Activated T-cell treated with anti-CD3 and anti-CD28 coated beads, Interleukin-2, amount 50 U/mL, for 72 hours (primary cell): ENCODE measurements at places on chromosomes 2 and 18. TPM values are rescaled to one million over a fixed set of nuclear protein-coding genes. Genes with fewer than 3 reads are reported as not detected.

- H3K4me3 ChIP-seq: no peak overlapping the region
- H3K36me3 ChIP-seq: no peaks in the 10 kb centered on the region
- peaks cover 40% of the 10 kb centered on the region for H3K27me3 ChIP-seq
- H3K27ac ChIP-seq: peak overlapping the region; percentile 25
These were observed 79.7 kb upstream of the TAF1B start for GRCh38 chr2:9763356-9764152.

DNA sequence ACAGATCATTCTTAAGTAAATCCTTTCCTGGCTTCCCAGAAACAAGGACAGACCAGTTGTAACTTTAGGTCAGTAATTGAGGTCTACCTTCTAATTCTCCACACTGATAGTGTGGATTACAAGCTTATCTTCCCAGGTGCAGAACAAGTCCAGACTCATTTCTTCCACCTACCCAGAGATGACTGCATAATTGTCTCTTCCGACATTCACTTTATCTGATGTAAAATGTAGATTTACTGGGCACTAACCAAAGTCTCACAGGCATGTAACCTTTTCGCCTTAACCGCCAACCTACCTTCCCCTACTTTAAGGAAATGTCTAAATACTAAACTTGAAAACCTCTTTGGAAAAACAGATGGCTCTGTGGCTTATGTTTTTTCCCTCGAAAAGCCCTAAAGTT lies 96.2 kb downstream of the NCK2 start:
- DNase-seq: no peak
- peak overlapping the region; percentile 48 for H3K27ac ChIP-seq
- H3K4me3 ChIP-seq: peak overlapping the region; percentile 39
- no peaks in the 10 kb centered on the region for H3K27me3 ChIP-seq

DNA sequence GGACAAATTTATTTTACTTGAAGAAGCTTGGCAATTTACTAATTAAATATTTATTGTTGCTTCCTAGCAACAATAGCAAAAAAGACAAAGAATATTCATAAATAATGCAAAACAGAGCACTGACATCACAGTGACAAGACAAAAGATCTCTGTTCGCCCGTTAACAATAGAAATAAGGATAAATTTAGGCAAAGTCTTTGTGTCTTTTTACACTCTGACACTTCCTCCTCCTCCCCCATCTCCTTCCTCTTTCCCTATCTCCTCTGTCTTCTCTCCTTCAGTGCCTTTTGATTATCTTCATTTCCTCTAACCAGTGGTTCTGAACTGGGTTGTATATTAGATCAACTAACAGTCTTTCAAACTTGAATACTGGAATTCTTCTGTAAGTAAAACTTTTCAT lies 808.4 kb downstream of the ERBB4 start:
- no peaks in the 10 kb centered on the region for H3K36me3 ChIP-seq
- H3K27me3 ChIP-seq: no peaks in the 10 kb centered on the region
- H3K27ac ChIP-seq: no peak overlapping the region

DNA sequence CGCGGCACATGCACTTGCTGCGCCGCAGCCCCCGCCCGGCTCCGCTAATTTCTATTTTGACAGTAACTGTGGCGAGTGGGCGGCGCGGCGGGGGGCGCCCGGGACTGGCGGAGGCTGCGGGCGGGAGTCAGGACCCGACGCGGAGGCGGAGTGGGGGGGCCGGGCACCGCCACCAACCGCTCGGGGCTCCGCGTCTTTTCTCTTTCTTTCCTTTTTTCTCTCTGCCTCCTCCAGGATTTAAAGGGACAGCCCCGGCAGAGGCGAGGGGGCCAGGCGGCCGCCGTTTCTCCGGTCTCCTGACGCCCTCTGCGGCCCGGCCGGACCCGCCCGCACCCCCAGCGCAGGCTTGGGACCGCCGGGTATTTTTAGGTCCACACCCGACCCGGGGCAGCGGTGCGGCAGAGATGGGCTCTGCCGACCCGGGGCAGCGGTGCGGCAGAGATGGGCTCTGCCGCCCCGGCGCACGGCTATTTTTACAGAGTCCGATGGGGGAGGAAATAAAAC lies 460 bp upstream of the ZBTB7C start:
- H3K4me1 ChIP-seq: peaks cover 7% of the 10 kb centered on the region
- peaks cover 76% of the 10 kb centered on the region for H3K27me3 ChIP-seq
- H3K36me3 ChIP-seq: no peaks in the 10 kb centered on the region
- no peak overlapping the region for H3K27ac ChIP-seq
- DNase-seq: peak; percentile 18
- peak overlapping the region; percentile 74 for H3K4me3 ChIP-seq

GRCh38 chr2:170533156-170533555 lies 182.0 kb upstream of the SP5 start:
- no peak overlapping the region for H3K4me3 ChIP-seq
- no peaks in the 10 kb centered on the region for H3K4me1 ChIP-seq
- no peak for DNase-seq
- no peaks in the 10 kb centered on the region for H3K36me3 ChIP-seq
- peaks cover 23% of the 10 kb centered on the region for H3K27me3 ChIP-seq

DNA sequence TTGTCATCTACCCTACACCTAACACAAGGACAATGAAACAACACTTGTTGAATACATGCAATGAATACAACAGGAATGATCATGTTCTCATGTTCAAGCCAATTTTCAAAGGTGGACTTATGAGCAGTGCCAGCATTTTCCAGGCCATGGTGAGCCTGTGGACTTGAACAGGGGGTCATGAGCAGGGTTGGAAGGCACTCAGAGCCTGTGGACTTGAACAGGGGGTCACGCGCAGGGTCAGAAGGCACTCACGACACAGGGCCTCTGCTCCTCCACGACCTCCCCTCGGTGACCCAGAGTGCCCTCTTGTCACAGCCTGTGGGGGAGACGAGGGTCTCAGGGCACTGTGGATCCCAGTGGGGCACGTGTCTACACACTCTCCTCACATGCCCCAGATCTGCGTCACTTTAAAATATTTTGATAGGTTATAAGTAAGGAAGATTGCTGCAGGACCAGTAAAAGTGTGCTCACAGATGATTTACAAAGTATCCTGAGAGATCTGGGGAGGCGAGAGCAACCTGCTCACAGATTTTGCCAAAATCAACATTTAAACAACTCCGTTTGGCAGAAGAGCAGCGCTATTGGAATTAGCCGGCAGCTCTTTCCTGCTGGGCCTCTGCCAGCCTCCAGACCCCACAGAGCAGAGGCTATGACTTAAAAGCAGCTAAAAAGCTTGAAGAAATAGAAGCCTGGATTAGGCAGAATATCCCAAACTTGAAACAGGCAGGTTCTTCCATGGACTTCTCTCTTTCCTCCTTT lies 121.9 kb downstream of the TMEM18 start:
- H3K27ac ChIP-seq: no peak overlapping the region
- H3K4me3 ChIP-seq: no peak overlapping the region
- no peaks in the 10 kb centered on the region for H3K4me1 ChIP-seq
- H3K36me3 ChIP-seq: no peaks in the 10 kb centered on the region

- H3K4me3 ChIP-seq: no peak overlapping the region
- DNase-seq: peak; percentile 8
- H3K4me1 ChIP-seq: peaks cover 6% of the 10 kb centered on the region
- no peaks in the 10 kb centered on the region for H3K27me3 ChIP-seq
- peak overlapping the region; percentile 77 for H3K27ac ChIP-seq
- H3K36me3 ChIP-seq: peaks cover 2% of the 10 kb centered on the region
These were observed 85.5 kb upstream of the PGAP1 start for GRCh38 chr2:197011801-197012641.

DNA sequence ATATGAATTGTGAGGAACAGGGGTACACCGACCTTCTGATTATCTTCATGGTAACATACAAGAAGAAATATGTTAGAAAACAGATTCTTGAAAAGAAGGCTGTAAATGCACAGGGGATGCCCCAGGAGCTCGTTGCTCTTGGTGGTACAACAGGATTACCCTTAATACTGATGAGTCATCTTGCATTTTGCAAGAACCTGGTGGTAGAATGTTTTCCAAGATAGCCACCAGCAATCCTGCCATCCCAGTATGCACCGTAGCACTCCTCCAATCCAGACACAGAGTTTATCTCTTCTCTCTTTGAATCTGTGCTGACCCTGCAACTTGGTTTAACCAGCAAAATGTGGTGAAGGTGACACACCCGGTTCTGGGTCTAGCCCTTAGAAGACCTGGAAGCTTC lies 238.3 kb downstream of the EN1 start:
- DNase-seq: no peak
- H3K4me3 ChIP-seq: no peak overlapping the region
- H3K4me1 ChIP-seq: no peaks in the 10 kb centered on the region
- no peak overlapping the region for H3K27ac ChIP-seq
- peaks cover 16% of the 10 kb centered on the region for H3K27me3 ChIP-seq

- H3K27me3 ChIP-seq: peaks cover 21% of the 10 kb centered on the region
- H3K27ac ChIP-seq: no peak overlapping the region
- peaks cover 42% of the 10 kb centered on the region for H3K4me1 ChIP-seq
- no peaks in the 10 kb centered on the region for H3K36me3 ChIP-seq
These were observed 225.7 kb upstream of the TNP1 start for GRCh38 chr2:217085543-217085942.

GRCh38 chr2:165573534-165574461 lies 104.3 kb downstream of the CSRNP3 start:
- H3K27me3 ChIP-seq: no peaks in the 10 kb centered on the region
- no peak overlapping the region for H3K4me3 ChIP-seq
- no peak overlapping the region for H3K27ac ChIP-seq
- H3K36me3 ChIP-seq: no peaks in the 10 kb centered on the region
- DNase-seq: no peak
- no peaks in the 10 kb centered on the region for H3K4me1 ChIP-seq

- no peaks in the 10 kb centered on the region for H3K36me3 ChIP-seq
- peaks cover 4% of the 10 kb centered on the region for H3K4me1 ChIP-seq
- H3K27ac ChIP-seq: no peak overlapping the region
These were observed 48.1 kb upstream of the ARL4C start for GRCh38 chr2:234544659-234545611.

The KANSL1L gene
- total RNA-seq: 7.8 TPM

The TMEM169 gene
- total RNA-seq: 1.6 TPM

The RAD51AP2 gene
- total RNA-seq: not detected

The GALNT13 gene
- total RNA-seq: not detected

The ACOXL gene
- total RNA-seq: 0.44 TPM

The UBR3 gene
- total RNA-seq: 23.6 TPM

The SIGLEC15 gene
- total RNA-seq: not detected

The CNGA3 gene
- not detected for total RNA-seq

The RAB17 gene
- total RNA-seq: 0.09 TPM

The GAL3ST2 gene
- total RNA-seq: 0.53 TPM

The TNFRSF11A gene
- total RNA-seq: 13.7 TPM

The SCN1A gene
- not detected for total RNA-seq

The DSG1 gene
- not detected for total RNA-seq

The GKN2 gene
- not detected for total RNA-seq
